ENCODE measurements at places on chromosomes 13 and 19.

DNA sequence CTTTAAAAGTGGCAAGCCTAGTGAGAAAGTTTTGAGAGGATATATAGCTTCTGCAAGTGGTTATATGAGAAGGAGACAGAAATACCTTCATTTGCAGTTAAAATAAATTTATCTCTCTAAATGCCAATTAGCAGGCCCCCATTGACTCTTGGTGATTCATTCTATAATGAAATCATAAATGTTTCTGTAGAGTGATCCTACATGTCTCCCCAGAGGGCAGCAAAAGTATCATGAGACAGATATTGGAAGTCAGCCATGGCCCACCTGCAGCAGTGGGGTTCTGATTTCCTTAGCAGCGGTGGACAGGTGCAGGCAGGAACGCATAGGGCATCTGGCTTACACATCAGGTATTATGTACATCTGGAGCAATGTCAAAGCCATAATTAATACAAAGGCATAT lies 385.4 kb upstream of the SLC10A2 start:
- no peak for DNase-seq

DNA sequence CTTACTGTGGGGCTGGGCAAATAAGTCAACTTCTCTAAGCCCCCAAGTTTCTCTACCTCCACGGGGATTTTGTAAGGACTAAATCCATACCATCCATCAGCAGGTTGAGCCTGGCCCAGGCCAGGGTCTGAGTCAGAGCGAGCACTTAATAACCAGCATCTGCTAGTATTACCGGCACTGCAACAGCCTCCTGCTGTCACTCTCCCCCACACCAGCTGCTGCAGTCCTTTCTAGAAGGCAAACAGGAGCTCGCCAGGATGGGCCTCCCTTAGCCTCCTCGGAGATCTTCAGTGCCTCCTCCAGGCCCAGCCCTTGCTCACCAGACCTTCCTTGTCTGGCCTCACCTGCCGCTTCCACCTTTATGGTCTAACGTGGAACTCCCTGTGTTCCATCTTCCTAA lies 3.2 kb downstream of the NAPA start:
- DNase-seq: no peak

GRCh38 chr13:100387416-100387815 lies 201.2 kb downstream of the GGACT start:
- DNase-seq: no peak

DNA sequence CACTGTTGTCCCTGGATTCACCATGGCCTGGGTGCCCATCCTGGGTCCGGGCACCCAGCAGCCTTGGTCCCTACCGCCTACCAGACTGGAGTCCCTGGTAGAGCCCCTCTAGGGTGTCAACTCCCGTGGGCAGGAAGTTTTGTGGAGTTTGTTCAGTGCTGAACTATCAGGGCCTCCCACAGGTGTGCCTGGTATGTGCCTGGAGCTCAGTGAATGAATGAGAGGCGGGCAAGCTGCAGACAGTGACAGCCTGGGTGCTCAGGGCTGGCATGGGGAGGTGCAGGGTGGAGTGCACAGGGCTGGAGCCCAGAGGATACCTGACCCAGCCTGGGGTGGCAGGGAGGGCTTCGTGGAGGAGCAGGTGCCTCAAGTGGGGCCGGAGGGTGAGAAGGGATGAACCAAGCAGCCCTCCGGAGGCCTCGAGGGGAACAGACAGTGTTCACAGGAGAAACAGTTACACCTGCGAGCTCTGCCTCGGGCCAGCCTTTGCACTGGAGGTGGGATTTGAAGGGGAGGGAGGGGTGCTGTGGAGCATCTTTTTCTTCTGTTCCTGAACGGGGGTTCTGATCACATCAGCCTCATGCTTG lies 29.6 kb downstream of the PAK4 start:
- no peak for DNase-seq

GRCh38 chr13:21837841-21838551 lies 167.1 kb downstream of the FGF9 start:
- DNase-seq: no peak

GRCh38 chr19:46376241-46377153 lies 29.6 kb downstream of the PPP5C start:
- DNase-seq: no peak

GRCh38 chr19:31801611-31802010 lies 452.4 kb upstream of the TSHZ3 start:
- no peak for DNase-seq

DNA sequence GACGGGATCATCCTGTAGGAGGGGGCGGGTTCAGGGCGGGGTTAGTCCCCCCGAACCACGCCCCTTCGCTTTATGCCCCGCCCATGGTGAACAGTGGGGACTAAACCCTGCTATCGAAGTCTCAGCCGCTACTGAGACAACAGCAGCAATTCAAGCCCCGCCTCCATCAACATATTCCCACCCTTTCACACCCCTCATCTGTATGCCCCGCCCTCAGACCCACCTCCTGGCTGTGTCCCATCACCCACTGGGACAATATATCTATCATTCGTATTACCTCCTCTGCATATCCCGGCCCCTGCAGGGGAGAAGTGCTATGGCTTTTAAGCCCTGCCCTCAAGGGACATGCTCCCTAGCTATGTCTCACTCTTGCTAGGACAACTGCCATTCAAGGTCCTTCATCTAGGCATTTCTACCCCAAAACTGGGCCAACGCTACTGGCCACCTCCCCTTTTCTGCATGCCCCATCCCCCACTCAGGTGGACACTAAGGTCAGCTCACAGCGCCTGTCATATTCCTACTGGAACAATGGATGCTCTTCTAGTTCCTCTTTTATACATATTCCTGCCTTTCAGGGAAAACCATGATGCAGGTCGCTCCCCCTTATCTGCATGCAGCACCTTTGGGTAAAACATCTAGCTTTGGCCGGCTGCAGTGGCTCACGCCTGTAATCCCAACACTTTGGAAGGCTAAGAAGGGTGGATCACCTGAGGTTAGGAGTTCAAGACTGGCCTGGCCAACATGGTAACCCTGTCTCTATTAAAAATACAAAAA lies 11.9 kb downstream of the LRFN1 start:
- DNase-seq: no peak

- DNase-seq: no peak
Measured at GRCh38 chr13:42996584-42996983, 4.5 kb upstream of the EPSTI1 start.

- no peak for DNase-seq
Measured at GRCh38 chr19:20164456-20164855, 2.6 kb upstream of the ZNF486 start.

- DNase-seq: no peak
Measured at GRCh38 chr13:25990801-25991200, 61.0 kb downstream of the SHISA2 start.

DNA sequence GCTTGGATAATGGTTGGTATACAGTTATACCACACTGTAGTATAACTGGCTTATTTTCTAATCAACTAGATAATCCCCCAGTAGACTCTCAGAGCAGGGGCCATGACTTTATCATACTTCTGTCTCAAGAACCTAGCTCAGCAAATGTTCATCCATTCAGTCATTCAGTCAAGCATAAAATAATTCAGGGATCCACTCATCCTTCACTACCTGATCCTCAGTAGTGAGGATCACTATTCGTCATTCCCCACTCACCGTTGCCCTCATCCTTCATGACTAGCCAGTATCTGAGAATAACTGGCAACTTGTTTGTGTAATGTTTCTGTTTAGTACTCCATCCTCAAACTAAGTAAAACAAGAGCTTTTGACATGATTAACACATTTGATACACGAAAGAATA lies 77.6 kb downstream of the TSC22D1 start:
- DNase-seq: no peak

DNA sequence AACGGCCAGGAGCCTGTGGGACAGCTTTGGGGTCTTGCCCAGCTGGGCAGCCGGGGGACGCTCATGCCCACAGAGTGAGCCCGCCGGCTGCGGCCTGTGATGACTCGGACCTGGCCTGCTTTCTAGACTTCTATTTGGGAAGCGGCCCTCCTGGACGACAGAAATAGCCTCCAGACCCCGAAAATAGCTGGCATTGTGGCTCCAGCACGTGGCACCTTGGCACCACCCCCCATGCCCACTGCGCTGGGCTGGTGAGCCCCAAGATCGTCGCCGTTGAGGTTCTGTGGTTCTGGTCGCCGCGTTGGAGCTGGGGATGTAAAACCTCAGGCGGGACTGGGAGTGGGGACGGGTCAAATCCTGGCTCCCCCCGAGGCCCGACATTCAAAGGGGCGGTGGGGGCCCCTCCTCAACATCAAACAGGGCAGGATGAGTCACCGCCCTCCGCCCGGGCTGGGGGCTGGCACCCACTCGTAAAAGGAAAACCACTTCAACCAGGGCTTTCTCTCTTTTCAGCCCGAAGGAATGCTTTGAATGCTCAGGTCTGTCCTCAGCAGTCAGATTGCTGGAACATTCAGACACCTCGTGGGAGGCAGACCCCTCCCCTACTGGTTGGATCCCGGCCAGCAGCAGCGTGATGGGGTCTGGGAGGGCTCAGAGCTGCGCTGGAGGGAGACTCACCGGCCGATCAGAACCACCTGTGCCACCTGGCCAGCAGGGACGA lies 42.1 kb downstream of the GADD45B start:
- no peak for DNase-seq

DNA sequence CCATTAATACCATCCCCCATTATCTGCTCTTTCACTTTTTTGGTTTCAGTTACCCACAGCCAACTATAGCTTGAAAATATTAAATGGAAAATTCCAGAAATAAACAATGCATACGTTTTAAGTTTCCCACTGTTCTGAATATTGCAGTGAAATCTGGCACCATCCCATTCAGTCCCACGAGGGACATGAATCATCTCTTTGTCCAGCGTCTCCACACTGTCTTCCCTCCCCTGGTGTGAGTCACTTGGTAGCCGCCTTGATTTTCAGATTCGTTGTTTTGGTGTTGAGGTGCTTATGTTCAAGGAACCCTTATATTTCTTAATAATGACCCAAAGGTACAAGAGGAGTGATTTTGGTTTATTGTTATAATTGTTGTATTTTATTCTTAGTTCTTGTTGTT lies 246.1 kb downstream of the DCT start:
- DNase-seq: no peak

GRCh38 chr19:17688853-17689595 lies 870 bp upstream of the UNC13A start:
- DNase-seq: no peak

DNA sequence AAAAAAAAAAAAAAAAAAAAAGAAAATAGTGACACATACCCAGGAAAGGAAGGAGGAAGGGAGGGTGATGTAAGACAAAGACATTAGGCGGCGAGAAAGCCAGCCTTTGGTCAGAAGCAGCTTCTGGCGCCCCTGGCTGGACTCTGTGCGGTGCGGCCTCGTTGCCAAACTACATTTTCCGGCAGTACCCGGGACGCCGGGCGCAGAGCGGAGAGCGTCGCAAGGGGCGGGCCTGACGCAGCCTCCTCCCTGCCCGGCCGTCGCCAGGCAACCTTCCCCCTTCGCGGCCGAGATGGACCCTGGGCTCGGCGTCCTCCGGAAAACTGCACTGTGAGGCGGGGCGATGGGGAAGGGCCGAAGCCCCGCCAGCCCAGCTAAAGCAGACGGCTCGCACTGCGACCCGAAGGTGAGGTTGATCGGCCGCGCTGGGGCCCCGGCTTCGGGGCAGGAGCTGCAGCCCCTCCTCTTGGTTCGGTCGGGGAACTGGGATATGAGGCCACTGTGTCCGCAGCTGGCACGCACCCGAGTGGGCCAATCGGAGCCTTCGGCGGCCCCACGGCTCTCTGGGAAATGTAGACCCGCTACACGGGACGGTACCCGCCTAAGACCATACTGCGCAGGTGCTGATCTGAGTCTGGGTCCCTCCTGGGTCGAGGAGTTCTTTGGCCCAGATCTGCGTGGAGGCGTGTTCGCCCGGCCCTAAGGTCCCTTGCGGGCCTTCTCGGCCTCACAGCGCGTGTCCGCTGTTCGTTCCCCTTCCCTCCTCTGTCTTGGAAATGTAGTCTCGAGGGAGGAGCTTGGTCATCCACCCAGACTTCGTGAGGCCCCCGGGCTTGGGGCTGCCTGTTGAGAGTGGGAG lies 2.3 kb upstream of the MZF1 start:
- DNase-seq: peak; percentile 90

- no peak for DNase-seq
Measured at GRCh38 chr13:44972956-44973581, 16.2 kb downstream of the NUFIP1 start.

- no peak for DNase-seq
Measured at GRCh38 chr13:37700887-37701286, 102.3 kb upstream of the POSTN start.

- DNase-seq: no peak
Measured at GRCh38 chr19:53977991-53978731, 13.3 kb upstream of the CACNG6 start.

GRCh38 chr19:18507727-18508440 lies 14.0 kb downstream of the ELL start:
- DNase-seq: no peak

GRCh38 chr19:35908010-35908441 lies at the start of gene TYROBP:
Gene TYROBP, minus strand, starts transcription at chr19:35908295. Its CDS starts 67 bp downstream, at chr19:35908228.
- DNase-seq: no peak

DNA sequence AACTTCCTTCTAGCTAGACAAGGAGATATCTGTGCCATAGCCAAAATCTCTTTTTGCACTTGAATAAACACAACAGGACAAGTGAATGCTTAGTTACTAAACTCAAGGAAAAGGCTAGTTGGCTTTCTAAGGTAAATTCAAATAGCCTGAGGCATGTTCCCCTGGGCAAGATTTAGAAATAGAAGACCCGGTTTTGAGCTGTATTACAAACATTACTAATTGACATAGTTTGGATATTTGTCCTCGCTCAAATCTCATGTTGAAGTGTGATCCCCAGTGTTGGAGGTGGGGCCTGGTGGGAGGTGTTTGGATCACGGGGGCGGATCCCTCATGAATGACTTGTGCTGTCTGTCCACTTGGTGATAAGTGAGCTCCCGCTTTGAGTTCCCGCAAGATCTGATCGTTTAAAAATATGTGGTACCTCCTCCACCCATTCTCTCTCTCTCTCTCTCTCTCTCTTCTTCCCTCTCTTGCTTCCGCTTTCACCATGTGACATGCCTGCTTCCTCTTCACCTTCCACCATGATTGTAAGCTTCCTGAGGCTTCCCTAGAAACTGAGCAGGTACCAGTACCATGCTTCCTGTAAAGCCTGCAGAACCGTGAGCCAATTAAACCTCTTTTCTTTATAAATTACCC lies 3.9 kb upstream of the KBTBD6 start:
- no peak for DNase-seq

- peak; percentile 66 for DNase-seq
Measured at GRCh38 chr13:19984430-19985218, 26.1 kb downstream of the ZMYM2 start.

GRCh38 chr19:54162241-54162805 lies 2.8 kb upstream of the LENG1 start:
- DNase-seq: peak; percentile 88
